Fibroblast of villous mesenchyme (primary cell): ENCODE measurements at places on chromosomes 1 and 21. TPM values are rescaled to one million over a fixed set of nuclear protein-coding genes. Genes with fewer than 3 reads are reported as not detected.

ANXA9 gene
- 0.32 and 0.86 TPM in 2 replicates for total RNA-seq

CFHR2 gene
- total RNA-seq = not detected in 2 replicates

RGS1 gene
- 0.32 TPM in 1 of 2 replicates, not detected in the other for total RNA-seq

VANGL2 gene
- total RNA-seq = not detected in 2 replicates

ASB17 gene
- not detected in 2 replicates for total RNA-seq

DNTTIP2 gene
- 25.1 and 31.5 TPM in 2 replicates for total RNA-seq

EDN2 gene
- total RNA-seq = 0.32 TPM in 1 of 2 replicates, not detected in the other

PTPN22 gene
- total RNA-seq = 0.32 and 0.86 TPM in 2 replicates

FMOD gene
- 0.64 and 0.86 TPM in 2 replicates for total RNA-seq

SPRR1A gene
- total RNA-seq = not detected in 2 replicates

CYP4A11 gene
- not detected in 2 replicates for total RNA-seq

NKAIN1 gene
- total RNA-seq = not detected in 2 replicates

OLFML2B gene
- total RNA-seq = 4.8 and 5.2 TPM in 2 replicates

CEP104 gene
- total RNA-seq = 28.1 and 31.6 TPM in 2 replicates

LYPD8 gene
- total RNA-seq = under 0.01 TPM in 1 of 2 replicates, not detected in the other

IL19 gene
- 0.97 and 1.7 TPM in 2 replicates for total RNA-seq

TNNT2 gene
- 0.64 and 3.5 TPM in 2 replicates for total RNA-seq

LY9 gene
- total RNA-seq = under 0.01 TPM in 1 of 2 replicates, not detected in the other

CD1D gene
- total RNA-seq = under 0.01 TPM in 2 replicates

IVL gene
- not detected in 2 replicates for total RNA-seq

C8A gene
- not detected in 2 replicates for total RNA-seq

RHD gene
- total RNA-seq = not detected in 2 replicates

GPR37L1 gene
- under 0.01 TPM in 1 of 2 replicates, not detected in the other for total RNA-seq

DCDC2B gene
- total RNA-seq = not detected in 2 replicates

WNT4 gene
- 0.43 and 0.64 TPM in 2 replicates for total RNA-seq

DCST1 gene
- not detected in 2 replicates for total RNA-seq

OR10Z1 gene
- total RNA-seq = not detected in 2 replicates

CFHR1 gene
- total RNA-seq = 0.86 TPM in 1 of 2 replicates, not detected in the other

FAM72A gene
- total RNA-seq = 2.3 and 3.5 TPM in 2 replicates

TCHHL1 gene
- total RNA-seq = not detected in 2 replicates

EMC1 gene
- total RNA-seq = 65.7 and 90.2 TPM in 2 replicates

BRDT gene
- under 0.01 and 0.97 TPM in 2 replicates for total RNA-seq

NMNAT2 gene
- 1.3 and 3.9 TPM in 2 replicates for total RNA-seq

RBM11 gene
- total RNA-seq = 0.32 and 0.43 TPM in 2 replicates

KRTAP13-2 gene
- not detected in 2 replicates for total RNA-seq

KRTAP12-2 gene
- not detected in 2 replicates for total RNA-seq

CATSPER4 gene
- total RNA-seq = not detected in 2 replicates

KRTAP6-2 gene
- not detected in 2 replicates for total RNA-seq

PLA2G2D gene
- not detected in 2 replicates for total RNA-seq

CHI3L2 gene
- not detected in 2 replicates for total RNA-seq
